NB4 (cell line): ENCODE measurements at places on chromosomes 5 and 9.

GRCh38 chr5:31768784-31769183 is 129.9 kb downstream of the PDZD2 start:
- DNase-seq = no peak

- DNase-seq = no peak
Observed at GRCh38 chr9:32782476-32783167, 718 bp upstream of the TMEM215 start.

DNA sequence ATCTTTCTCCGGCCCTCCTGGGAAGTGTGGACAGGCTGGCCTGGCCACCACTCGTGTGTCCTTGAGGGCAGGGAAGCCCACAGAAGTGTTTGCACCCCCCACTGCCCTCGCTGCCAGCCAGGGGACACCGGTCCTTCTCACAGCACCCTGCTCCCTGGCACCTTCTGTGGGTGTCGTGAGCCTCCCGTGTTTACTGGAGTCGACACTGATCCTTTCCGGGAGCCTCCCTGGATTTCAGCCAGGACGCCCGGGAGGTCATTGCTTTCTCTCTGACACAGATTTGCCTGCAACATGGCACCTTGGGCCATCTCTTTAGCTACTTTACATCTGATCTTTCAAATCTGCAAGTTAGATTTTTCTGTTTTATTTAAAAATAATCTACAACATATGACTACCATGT is 120.4 kb upstream of the CACNA1B start:
- no peak for DNase-seq

- DNase-seq = no peak
Observed at GRCh38 chr5:56317923-56318561, 84.9 kb upstream of the ANKRD55 start.

DNA sequence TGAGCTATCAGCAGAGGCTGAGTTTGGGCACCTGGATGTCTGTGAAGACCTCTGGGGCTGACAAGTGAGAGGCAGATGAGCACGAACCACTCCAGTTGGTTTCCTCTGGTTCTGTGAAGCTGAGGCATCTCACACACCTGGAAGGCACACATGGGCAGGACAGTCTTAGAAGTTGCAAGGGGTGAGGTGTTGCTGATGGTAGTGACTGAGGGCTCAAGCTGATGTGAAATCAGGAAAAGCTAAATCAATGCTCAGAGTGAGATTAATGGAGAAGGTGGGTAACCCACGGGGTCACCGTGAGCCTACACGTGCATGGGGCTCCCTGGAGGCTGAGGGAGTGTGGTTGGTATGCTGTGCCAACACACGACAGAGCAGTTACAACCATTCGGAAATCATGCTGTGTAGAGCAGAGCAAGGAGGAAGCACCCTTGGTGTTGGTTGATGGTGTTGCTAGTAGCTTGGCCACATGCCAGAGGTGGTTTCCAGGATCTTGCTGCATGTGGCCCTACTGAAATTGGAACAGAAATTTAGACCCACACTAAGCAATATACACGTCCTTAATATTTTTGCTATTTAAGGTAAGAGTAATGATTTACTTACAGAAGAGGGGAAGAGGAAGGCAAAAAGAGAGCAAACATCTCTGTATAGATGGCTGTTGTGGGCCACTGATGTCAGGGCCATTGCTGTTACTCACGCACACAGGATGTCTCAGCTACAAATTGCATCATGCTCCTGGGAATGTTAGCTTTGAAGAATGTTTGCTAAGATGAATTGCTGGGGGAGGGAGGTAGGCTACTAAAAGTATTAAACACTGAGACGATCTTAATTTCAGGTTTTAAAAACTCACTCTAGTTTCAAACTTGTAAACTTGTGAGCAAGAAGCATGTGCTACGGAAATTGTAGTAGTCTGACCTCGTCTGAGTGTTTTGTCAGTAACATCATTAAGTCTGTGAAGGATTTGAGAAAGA is 170.5 kb downstream of the ARHGEF28 start:
- DNase-seq = peak; percentile 47

DNA sequence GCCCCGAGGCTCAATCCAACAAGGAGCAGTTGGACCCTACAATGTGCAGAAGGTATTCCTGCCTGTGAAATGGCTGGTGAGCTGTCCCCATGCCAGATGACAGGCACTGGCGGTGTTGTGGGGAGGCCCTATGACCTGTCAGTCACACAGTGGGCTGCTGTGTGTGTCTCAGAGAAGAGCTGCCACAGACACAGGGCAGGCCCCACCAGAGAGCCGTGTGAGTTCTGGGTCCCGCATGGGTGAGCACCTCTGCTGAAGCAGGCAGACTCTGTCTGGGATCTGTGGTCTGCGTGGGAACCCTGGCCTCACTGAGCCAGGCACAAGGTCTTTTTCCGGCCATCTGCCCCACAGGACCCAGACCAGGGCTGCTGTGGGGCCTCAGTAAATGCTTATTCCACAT is 37.3 kb upstream of the PITX1 start:
- DNase-seq = no peak

DNA sequence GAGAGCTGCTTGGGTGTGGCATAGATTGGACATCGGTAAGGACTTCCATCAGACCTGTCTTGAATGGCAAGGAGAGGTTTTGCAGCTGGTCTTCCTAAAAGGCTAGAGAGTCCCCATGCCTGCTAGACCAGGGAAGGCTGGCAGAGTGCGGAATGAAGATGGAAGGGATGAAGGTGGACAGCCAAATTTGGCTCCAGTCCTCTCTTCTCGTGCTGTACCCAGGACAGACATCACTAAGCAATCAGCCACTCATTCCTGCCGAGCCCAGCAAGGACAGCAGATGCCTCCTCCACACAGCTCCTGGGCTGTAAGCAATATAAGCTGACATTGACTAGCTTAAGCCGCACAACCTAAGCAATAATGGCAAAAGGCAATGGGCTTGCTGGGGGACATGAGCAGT is 112.0 kb downstream of the OLFM1 start:
- DNase-seq = no peak

DNA sequence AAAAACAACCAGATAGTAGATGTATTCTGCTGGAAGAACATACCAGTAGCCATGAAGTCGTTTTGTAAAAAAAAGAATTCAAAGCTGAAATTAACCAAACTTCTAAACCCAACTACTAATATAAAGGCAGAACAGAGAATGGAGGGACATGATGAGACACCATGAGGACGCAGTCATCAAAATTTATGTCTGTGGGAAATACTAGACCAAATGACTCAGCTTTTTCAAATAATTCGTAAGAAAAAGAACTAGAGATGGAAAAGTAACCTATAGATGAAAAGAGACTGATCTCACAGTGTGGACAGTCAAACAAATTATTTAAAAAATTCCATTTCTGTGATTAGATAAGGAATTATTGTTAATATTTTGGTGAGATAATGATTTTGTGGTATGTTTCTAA is 10.3 kb downstream of the TTC23L start:
- no peak for DNase-seq

- DNase-seq = no peak
Observed at GRCh38 chr9:81530310-81530810, 159.0 kb downstream of the TLE1 start.

DNA sequence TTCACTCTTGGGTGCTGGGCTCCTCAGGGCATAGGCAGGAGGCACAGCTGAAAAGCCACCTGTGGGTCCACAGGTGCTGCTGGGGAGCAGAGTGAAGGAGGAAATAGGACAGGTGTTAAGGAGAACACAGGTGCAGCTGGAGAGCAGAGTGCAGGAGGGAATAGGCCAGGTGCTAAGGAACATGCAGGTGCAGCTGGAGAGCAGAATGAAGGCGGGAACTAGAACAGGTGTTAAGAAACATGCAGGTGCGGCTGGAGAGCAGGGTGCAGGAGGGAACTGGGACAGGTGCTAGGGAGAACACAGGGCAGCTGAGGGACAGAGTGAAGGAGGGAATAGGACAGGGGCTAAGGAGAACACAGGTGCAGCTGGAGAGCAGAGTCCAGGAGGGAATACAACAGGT is 43.8 kb upstream of the PLEKHG4B start:
- DNase-seq = no peak

- DNase-seq = peak; percentile 3
Observed at GRCh38 chr5:110785356-110785755, 46.5 kb downstream of the SLC25A46 start.

DNA sequence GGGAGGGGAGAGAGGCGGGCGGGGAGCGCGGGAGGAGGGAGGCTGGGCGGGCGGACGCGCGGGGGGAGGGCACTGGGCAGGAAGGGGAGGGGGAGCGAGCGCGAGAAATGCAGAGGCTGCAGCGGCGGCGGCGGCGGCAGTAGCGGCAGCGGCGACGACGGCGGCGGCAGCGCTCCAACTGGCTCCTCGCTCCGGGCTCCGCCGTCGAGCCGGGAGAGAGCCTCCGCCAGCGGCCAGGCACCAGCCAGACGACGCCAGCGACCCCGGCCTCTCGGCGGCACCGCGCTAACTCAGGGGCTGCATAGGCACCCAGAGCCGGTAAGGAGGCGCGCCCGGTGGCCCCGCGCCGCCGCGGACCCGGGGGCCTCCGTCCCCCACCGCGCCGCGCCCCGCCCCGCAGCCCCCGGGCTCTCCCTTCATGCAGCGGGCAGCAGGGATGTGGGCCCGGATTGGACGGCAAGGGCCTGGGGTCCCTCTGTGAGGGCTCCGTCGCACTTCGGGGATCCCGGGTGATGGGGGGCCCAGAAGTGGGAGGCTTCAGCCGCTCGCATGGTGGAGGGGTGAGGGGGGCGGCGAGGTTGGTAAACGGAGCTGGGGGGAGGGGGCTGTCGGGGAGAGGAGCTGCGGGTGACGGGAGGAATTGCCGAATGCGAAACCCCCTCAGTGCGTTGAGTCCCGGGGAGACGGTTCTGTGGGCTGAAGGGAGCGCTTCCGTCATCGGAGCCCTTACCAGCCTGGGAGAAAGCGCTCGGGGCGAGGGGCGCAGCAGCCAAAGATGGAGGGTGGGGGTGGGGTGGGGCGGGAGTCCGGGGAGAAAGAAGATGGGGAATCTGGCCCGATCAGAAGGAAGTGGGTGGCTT is at the start of gene BASP1:
BASP1 (plus strand) TSS at position 139 of the 860 bp plus-strand sequence. CDS start 57,586 bp downstream, outside the sequence.
- peak; percentile 88 for DNase-seq
